ENCODE measurements at places on chromosomes 3 and 15. TPM values are rescaled to one million over a fixed set of nuclear protein-coding genes. Genes with fewer than 3 reads are reported as not detected.

Gene EFCC1
- total RNA-seq = 0.16 TPM

Gene FGF7
- 0.11 TPM for total RNA-seq

Gene HESX1
- 4.5 TPM for total RNA-seq

GRCh38 chr15:57824186-57824585, 117.7 kb downstream of the POLR2M start:
- H3K4me1 ChIP-seq = no peaks in the 10 kb centered on the region
- H3K27me3 ChIP-seq = peaks cover 2% of the 10 kb centered on the region
- no peak overlapping the region for H3K27ac ChIP-seq
- no peak overlapping the region for H3K4me3 ChIP-seq
- no peak for DNase-seq

DNA sequence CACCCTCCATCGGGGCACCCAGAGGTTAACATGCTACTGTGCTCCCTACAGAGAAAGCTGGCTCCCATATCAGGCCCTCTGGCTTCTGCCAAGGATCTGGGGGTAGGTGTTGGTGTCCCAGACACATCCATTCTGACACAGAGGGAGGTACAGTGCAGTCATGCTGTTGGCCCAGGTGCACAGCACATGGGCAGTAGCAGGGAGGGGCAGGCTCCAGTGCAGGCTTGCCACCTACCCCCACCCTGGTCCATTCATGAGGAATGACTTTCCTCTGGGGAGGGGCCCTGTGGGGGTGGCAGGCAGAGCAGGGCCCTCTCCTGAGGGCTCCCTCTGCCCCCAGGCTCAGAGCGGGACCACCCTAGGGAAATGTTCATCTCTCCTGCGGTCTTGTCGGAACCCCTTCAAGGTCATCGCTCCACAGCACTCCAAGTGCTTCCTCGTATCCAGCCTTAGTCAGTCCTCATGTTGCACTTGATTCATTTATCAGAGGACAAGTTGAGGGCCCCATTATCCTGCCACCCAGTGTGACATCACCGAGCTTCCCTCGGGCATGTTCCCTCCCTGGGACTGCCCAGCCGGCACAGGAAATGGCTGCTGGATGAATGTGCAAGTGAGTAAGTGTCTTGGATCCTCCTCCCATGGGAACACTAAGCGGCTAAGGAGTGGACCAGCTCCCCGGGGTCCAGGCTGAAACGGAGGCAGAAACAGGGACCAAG, 10.0 kb downstream of the DUSP7 start:
- peaks cover 11% of the 10 kb centered on the region for H3K4me1 ChIP-seq
- peaks cover 13% of the 10 kb centered on the region for H3K36me3 ChIP-seq
- H3K4me3 ChIP-seq = no peak overlapping the region
- H3K27me3 ChIP-seq = no peaks in the 10 kb centered on the region

DNA sequence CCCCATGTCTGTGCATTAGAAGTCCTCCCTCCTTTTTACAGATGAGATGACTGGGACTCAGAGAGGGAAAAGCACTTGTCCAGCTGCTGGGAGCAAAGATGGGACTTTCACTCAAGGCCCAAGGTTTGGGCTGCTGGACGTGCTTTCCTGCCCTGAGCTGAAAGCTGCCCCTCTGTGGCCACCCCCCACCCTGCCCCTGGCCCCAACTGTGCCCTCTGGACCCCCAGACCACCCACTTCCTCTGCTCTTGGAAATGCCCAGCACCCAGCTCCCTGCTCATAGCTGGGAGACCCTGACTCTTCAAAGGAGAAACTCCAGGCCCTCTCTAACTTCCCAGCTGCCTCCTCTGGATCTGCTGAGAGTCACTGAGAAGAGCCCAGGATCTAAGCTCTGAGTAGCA, 20.7 kb downstream of the GRIP2 start:
- H3K4me1 ChIP-seq = 0 out of 2 replicates have a peak, but pooled peaks cover 5% of the 10 kb centered on the region
- no peak overlapping the region for H3K4me3 ChIP-seq
- no peaks in the 10 kb centered on the region for H3K36me3 ChIP-seq
- H3K27me3 ChIP-seq = no peaks in the 10 kb centered on the region
- no peak overlapping the region for H3K27ac ChIP-seq

DNA sequence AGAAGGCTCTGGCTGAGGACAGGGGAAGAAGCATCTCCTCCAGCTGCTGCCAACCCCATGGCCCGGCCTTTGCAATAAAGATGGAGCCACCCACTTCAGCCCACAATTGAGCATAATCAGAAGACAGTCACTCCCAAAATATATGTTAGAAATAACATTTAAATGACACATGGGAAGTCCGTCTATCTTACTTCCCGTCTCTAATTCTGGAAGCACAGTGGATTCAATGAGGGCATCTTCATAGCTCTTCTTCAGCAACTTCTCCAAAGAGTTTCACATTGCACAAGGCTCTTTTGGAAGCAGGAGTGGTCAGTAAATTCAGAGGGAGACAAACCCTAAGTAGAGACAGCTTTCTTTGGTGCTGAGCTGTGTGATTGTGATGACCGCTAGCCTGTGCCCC, 67.0 kb upstream of the SEC61A1 start:
- H3K36me3 ChIP-seq = no peaks in the 10 kb centered on the region
- H3K27ac ChIP-seq = no peak overlapping the region
- no peaks in the 10 kb centered on the region for H3K4me1 ChIP-seq
- no peaks in the 10 kb centered on the region for H3K27me3 ChIP-seq
- no peak overlapping the region for H3K4me3 ChIP-seq

- H3K27ac ChIP-seq = no peak overlapping the region
- H3K27me3 ChIP-seq = no peaks in the 10 kb centered on the region
- no peak for DNase-seq
- H3K36me3 ChIP-seq = peaks cover 52% of the 10 kb centered on the region
These were observed 70.7 kb downstream of the BLM start for GRCh38 chr15:90787881-90788280.

GRCh38 chr3:100769693-100770092, 60.4 kb downstream of the TFG start:
- DNase-seq = no peak
- 0 out of 2 replicates have a peak, but pooled peaks cover 3% of the 10 kb centered on the region for H3K36me3 ChIP-seq
- no peak overlapping the region for H3K4me3 ChIP-seq

DNA sequence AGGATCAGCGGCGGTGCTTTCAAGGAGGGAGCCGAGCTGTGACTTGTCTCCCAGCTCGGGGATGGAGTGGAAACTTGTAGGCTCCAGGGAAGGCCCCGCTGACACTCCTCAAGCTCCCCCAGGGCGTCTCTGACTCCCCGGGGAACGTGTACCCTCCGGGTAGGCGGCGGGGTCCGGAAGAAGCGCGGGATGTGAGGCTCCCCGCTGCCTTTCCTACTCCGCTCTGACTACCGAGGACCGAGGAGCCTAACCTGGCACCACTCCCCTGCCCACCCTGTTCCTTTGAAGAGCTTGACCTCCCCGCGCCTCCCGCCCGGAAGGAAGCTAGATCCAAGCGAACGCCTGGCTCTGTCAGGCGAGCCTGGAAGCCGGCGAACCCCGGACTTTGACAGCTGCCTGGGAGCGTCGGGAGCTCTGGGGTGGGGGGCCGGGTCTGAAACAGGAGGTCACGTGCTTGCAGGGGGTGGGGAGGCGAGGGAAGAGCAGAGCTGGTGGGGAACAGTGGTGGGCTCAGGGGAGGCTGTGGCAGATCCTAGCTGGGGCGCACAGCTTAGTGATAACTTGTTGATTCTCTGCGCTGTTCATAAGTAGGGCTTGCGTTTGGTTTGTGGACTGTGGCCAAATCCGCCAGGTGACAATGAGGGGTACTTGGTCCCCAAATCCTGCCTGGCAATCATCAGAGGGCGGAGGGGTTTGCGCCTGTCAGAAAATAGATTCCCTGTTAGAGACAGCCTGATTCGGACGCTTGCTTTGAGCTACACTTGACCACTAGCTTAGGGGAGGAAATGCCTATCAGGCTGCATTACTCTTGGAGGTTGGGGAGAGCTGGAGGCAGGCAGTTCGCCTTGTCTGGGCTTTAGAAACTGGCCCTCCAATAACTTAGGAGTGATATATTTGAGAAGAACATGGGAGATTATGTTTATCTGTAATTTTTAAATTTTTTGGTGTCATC, 1.2 kb downstream of the CLSTN2 start:
- peak overlapping the region; percentile 71 for H3K4me3 ChIP-seq
- H3K27me3 ChIP-seq = peaks cover 53% of the 10 kb centered on the region
- peak; percentile 47 for DNase-seq
- no peak overlapping the region for H3K27ac ChIP-seq
- no peaks in the 10 kb centered on the region for H3K36me3 ChIP-seq

DNA sequence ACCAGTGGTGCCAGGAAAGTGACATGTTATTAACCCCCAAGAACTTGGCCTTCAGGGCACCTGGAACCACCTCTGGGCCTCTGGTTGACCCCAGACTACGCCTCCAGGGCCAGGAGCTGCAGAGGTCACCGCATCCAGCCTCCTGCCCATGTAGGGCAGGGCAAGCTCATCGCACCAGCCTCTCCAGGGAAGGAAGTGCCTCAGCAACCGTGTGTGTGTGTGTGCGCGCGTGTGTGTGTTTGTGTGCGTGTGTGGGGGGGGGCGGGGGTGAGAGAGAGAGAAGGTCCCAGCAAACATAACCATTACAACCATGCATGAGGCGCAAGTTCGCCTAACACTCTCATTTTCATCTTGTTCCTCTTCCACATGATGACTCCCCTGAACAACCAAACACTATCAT, 31.8 kb downstream of the RAB6B start:
- H3K4me1 ChIP-seq = peaks cover 10% of the 10 kb centered on the region
- no peaks in the 10 kb centered on the region for H3K27me3 ChIP-seq
- DNase-seq = no peak
- no peak overlapping the region for H3K27ac ChIP-seq
- no peaks in the 10 kb centered on the region for H3K36me3 ChIP-seq

DNA sequence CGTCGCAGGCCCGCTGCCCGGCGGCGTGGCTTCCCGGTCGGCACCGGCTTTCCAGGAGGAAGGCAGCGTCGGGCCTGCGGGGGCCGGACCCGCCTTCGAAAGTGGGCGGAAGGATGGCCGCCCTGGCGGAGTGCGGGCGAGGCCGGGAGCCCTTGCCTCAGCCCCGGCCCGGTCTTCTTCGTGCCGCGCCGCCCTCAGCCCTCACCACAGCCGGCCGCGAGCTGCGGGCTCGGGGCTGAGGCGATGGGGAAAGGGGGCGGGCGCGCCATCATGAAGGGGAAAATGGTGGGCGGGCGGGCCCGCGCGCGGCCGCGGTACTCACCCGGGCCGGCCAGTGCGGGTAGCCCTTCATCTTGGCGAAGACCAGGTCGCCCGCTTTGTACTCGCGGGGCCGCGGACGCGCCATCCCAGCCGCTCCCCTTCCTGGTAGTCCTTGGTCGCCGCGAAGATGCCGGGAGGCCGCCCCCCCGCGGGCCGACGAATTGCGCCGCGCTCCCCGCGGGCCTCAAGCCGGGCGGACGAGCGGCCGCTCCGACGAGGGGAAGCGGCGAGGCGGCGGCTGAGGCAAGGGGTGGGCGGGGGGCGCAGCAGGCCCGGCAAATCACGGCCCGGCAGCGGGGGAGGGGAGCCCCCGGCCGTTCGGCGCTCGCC, 489 bp downstream of the HDGFL3 start:
- H3K4me3 ChIP-seq = peak overlapping the region; percentile 95
- H3K27ac ChIP-seq = no peak overlapping the region
- DNase-seq = peak; percentile 57
- H3K36me3 ChIP-seq = peaks cover 2% of the 10 kb centered on the region
- H3K27me3 ChIP-seq = no peaks in the 10 kb centered on the region

DNA sequence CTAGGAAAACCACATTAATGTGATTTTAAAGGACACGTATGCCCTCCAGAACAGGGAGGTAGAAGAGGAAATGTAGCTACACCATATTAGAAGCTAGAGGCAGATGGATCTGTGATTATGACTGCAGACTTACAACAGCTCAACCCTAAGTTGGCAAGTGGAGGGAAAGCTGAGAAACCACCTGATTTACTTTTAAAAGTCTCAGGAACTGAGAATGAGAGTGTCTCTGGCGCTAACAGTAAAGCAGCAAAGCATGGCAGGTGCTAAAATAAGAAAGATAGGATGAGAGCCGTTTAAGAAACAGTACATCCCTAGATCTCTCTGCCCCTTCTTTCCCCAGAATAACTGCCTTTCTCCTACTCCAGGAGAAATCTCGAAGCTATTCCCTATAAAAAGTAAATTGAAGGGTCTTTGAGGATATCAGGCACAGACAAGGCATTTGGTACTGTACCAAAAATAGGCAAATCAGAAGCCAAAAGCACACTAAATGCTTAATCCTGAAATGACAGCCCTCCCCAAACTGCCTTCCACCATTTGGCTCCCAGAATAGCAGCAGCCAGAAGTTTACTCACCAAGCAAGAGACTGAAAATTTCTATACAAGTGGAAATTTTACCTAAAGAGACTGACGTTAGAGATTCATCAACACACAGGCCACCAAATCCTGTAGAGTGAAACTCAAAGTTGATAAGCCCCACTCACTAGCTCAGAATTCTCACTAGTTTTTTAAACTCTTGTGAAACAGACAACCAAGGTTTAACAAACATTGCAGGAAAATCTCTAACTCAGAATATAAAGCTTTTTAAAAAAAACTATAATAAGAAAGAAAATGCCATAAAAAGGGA, 34.3 kb upstream of the PARP14 start:
- no peak overlapping the region for H3K27ac ChIP-seq
- peaks cover 16% of the 10 kb centered on the region for H3K4me1 ChIP-seq
- DNase-seq = no peak
- peaks cover 21% of the 10 kb centered on the region for H3K27me3 ChIP-seq
- no peak overlapping the region for H3K4me3 ChIP-seq

GRCh38 chr3:194422188-194422587, 23.1 kb upstream of the GP5 start:
- no peak for DNase-seq
- peaks cover 32% of the 10 kb centered on the region for H3K36me3 ChIP-seq
- no peak overlapping the region for H3K4me3 ChIP-seq
- H3K27ac ChIP-seq = no peak overlapping the region
- H3K27me3 ChIP-seq = no peaks in the 10 kb centered on the region

- no peak overlapping the region for H3K4me3 ChIP-seq
- H3K27me3 ChIP-seq = peaks cover 2% of the 10 kb centered on the region
- H3K4me1 ChIP-seq = peaks cover 26% of the 10 kb centered on the region
- no peaks in the 10 kb centered on the region for H3K36me3 ChIP-seq
- DNase-seq = no peak
- no peak overlapping the region for H3K27ac ChIP-seq
These were observed 20.6 kb upstream of the LCTL start for GRCh38 chr15:66586155-66586976.

- DNase-seq = no peak
- no peaks in the 10 kb centered on the region for H3K36me3 ChIP-seq
- H3K27ac ChIP-seq = no peak overlapping the region
- peaks cover 12% of the 10 kb centered on the region for H3K4me1 ChIP-seq
- H3K27me3 ChIP-seq = no peaks in the 10 kb centered on the region
These were observed 298.5 kb downstream of the GBE1 start for GRCh38 chr3:81462921-81463320.

DNA sequence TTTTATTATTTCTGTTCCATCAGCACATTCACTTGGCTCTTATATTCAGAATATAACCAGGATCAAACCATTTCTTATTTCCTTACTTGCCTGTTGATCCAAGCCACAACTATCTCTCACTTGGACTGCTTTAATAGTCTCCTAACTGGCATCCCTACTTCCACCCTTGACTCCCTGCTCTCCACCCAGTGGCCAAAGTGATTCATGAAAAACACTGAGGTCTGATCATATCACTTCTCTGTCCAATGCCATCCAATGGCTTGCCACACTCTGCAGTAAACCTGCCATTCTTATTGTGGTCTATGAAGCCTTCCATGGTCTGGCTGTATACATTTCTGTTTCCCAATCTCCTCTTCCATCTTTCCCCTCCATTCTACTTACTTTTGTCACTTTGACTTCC, 576.1 kb downstream of the PDCD6IP start:
- no peaks in the 10 kb centered on the region for H3K36me3 ChIP-seq
- H3K27ac ChIP-seq = no peak overlapping the region
- H3K4me1 ChIP-seq = no peaks in the 10 kb centered on the region

- DNase-seq = no peak
- H3K4me3 ChIP-seq = peak overlapping the region; percentile 40
- H3K36me3 ChIP-seq = no peaks in the 10 kb centered on the region
- H3K27ac ChIP-seq = peak overlapping the region; percentile 73
These were observed 18.6 kb downstream of the SERP1 start for GRCh38 chr3:150527464-150528255.
